ENCODE measurements at places on chromosomes 7 and 10. TPM values are rescaled to one million over a fixed set of nuclear protein-coding genes. Genes with fewer than 3 reads are reported as not detected.

PDSS1 gene
- total RNA-seq, result 6.4 TPM

SFTPA2 gene
- 14,717 TPM for total RNA-seq

PON1 gene
- 0.24 TPM for total RNA-seq

WEE2 gene
- not detected for total RNA-seq

PAX4 gene
- total RNA-seq, result not detected
